Thoracic aorta (tissue), 2 donors: ENCODE measurements at places on chromosomes 12 and 14.

GRCh38 chr14:104139460-104140212 is 1.2 kb downstream of the KIF26A start:
- no peak for DNase-seq

DNA sequence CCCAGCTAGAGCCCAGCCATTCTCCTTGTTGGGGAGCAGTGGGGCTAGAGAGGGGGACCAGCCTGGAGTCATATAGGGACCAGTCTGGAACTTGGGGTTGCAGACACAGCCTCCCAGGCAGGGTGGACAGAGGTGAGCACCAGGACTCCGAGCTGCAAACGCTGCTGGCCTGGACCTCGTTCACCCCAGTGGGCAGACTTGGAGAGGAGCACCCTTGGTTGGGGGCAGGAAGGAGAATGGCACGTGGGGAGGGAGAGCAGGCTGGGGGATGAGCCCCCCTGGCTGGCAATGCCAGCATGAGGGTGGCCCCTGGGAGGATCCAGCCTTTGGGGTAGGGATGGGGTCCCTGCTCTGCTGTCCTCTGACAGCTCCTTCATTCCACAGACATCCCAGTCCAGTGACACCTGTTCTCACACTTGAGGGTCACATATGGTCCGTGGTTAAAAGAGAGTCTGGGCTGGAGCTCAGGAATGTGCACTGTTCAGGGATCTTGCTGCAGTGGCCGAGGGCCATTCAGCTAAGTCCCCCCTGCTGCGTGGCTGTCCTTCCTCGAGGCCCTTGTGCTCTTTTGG is 2.8 kb downstream of the LBHD2 start:
- no peak for DNase-seq

DNA sequence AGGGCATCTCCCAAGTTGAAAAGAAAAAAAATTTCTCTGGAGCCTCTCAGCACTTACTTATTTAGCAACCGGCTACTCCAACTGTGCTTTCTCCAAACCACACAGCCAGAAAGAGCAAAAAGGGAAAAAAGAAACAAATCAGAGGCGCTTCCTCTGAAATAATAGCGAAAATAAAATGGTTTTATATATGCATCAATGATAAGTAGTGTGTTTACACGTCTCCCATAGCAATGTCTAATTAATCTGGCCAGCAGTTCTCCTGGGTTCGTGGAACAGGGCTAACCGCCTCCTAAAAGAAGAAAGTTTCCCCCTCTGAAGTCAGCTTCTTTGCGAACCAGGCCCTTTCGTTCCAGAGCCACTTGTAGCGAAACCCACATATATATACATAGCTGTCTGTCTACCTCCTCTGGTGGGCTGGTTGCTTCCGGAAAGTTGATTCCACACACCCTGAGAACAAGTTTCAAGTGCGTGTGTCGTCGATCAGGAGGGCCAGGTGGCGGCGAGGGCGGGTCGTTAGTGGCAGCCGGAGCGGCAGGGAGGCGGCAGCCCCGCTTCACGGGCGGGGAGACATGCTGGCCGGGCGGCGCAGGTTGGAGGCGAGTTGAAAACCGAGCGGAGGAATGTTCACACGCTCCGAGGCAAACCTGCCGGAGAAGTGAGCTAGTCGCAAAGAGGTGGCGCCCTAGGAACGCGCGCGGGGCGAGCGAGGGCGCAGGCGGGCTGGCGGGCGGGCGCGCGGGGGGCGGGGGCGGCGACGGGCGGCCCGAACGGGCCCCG is 2.7 kb downstream of the PTHLH start:
- DNase-seq: no peak

DNA sequence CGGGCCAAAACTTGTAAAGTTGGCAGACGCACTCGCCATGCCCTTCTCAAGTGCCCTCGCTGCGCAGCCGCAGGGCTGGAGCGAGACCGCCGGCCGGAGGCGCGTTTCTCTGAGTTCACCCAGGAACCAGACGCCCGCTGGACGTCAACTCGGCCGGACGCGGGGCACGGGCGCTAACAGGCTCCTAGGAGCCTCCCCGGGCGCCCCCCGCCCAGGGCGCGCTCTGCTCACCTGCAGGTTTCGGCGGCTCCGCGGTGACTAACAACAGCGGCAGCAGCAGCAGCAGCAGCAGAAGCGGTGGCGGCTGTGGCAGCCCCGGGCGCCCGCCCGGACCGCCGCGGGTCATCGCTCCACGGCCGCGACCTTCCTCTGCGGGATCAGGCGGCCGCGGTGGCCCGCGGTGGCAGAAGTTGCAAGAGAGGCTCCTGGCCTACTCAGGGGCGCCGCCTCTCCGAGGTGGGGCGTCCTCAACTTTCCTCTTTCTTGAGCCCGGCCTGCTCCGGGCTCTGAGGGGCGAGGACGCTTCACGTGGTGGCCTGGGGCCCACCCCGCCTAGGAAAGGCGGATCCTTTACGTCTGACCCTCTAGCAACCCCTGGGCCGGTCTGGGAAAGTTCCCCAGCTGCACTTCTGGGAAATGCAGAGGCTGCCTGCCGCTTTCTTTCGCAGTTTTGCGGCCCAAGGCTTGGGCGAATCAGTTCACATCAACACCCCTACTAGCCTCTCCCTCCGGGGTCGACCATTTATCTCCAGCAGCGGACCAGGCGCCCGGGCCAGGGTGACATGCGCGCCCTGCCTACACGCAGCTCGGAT is at the start of gene PLBD1:
Gene PLBD1, minus strand, starts transcription at position 533 of the 812 bp plus-strand sequence. Its CDS starts 187 bp downstream, at position 346.
- peak; percentile 6 for DNase-seq

- no peak for DNase-seq
Observed at GRCh38 chr14:59155886-59156285, 32.6 kb upstream of the DAAM1 start.

DNA sequence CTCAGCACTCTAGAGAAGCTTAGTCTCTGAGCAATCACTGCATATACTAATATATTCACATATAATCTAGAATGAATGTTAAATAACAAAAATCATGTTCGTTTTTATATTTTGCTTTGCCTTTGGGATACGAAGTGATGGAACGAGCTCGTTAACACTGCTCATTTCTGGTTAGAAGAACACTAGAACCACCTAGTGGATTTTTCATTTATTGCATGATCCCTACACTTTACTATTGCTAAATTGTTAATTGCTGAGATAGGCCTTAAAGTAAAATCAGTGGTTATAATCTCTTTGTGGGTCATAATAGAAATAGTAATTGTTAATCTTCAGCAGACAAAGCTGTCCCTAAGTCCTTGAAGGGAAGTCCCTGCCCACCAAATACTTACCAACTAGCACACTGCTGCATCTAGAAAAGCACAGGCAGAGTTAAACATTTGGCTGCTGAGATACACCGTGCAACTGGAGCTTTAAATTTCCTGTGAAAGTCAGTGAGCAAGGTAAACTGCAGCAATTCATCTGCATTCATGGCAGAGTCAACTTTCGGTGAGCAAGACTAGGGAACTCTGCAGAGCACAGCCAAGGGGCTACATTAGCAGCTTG is 353.7 kb downstream of the APAF1 start:
- DNase-seq: no peak

- DNase-seq: no peak
Observed at GRCh38 chr12:97520106-97520505, 57.5 kb downstream of the RMST start.

- no peak for DNase-seq
Observed at GRCh38 chr14:90981636-90982035, 78.8 kb downstream of the RPS6KA5 start.

DNA sequence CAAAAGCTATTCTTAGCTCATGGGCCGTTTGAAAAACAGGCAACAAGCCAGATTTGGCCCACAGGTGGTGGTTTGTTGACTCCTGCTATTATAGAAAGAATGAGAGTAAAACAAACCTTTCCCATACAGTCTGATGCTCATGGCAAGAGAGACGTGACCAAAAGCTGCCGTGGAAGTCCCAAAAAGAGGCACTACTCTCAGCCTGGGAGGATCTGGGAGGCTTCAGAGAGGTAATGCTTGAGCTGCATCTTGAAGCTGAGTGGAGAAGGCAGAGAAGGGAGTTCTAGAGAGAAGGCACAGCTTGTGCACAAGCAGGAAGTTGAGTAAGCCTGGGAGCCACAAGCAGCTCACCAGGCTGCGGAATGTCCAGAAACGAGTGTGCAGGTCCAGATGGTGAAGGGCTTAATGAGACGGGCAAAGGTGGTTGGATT is 9.6 kb downstream of the PLXNC1 start:
- DNase-seq: no peak

DNA sequence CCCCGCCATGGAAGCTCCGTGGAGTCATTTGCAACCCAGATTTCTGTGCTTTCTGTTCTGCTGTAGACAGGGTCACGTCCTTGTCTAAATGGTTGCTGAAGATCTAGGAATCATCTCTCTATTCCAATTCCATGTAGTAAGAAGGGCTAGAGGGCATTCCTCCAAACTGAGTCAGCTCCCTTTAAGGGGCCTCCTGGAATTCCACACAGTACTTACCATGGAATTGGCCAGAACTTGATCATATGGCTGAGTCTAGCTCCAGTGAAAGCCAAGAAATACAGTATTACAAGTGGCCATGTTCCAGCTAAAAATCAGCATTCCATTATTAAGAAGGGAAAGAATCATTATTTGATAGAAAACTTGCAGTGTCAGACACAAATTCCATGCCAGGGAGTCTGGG is 171.9 kb downstream of the PRKCH start:
- DNase-seq: no peak

- no peak for DNase-seq
Observed at GRCh38 chr14:34052658-34053014, 101.8 kb upstream of the EGLN3 start.

DNA sequence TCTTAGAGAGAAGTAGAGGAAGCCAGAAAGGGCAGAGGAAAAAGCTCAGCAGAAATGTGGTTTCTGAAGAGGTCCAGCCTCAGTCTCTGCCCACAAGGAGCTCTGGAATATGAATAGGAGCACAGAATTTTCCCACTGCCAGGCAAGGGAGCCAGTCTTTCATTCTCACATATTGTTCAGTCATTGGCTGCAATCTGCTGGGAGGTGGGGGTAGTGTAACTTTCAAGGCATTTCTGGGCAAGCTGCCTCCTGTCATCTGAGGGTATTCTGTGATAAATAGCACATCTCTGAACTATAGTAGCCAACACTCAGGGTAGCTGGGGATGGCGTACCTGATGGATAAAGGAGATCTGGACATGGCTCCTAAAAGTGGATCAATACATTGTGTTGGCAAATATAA is 127.2 kb downstream of the LRRK2 start:
- no peak for DNase-seq
